GDM1 (cell line): ENCODE measurements at places on chromosomes 11 and 22.

DNA sequence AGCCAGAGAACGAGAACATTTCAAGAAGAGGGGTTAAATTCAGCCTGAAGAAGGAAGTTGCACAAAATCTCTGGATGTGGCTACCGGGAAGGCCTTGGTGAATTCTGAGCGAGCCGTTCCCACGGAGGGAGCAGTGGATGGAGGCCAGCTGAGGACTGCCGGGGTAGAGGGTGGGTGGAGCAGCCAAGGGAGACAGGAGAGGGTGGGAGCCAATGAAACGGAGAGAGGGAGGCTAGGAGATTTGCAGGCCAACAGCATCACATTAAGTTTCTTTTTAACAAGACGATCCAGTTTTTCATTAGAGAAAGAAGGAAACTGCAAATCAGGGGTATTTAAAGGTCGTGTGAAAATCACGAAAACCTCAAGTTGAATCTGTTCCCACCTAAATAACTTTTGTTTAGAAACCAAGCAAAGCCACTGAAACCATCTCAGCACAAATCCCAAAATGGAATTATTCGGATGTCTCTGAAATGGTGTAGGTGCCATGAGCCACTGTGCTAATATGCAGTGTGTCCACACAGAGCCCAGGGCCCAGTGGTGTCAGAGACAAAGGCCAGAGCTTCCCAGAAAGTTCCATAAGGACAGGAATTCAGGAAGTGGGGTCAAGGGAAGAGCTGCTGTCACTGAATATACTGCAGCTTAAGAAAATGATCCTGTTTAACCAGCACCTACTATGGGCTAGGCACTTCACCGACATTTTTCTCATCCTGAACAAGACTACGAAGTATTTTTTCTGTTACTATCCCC, 59.7 kb upstream of the SLC35C1 start:
- DNase-seq, result no peak

- peak; percentile 53 for DNase-seq
These were observed 14.4 kb downstream of the C22orf42 start for GRCh38 chr22:32144496-32145274.

DNA sequence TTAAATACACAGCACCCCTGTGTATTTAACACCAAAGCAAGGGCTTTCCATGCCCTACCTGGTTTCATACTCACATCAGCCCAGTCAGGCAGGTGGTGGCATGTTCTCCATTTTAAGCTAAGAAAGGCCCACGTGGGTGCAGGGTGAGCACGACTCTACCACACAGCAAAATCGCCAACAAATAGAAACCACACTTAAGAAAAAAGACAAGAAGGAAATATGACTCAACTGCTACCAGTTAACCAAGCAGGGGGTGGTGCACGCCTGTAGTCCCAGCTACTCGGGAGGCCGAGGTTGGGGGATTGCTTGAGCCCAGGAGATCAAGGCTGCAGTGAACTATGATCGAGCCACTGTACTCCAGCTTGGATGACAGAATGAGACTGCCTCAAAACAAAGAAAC, 35.2 kb upstream of the TFIP11 start:
- no peak for DNase-seq

DNA sequence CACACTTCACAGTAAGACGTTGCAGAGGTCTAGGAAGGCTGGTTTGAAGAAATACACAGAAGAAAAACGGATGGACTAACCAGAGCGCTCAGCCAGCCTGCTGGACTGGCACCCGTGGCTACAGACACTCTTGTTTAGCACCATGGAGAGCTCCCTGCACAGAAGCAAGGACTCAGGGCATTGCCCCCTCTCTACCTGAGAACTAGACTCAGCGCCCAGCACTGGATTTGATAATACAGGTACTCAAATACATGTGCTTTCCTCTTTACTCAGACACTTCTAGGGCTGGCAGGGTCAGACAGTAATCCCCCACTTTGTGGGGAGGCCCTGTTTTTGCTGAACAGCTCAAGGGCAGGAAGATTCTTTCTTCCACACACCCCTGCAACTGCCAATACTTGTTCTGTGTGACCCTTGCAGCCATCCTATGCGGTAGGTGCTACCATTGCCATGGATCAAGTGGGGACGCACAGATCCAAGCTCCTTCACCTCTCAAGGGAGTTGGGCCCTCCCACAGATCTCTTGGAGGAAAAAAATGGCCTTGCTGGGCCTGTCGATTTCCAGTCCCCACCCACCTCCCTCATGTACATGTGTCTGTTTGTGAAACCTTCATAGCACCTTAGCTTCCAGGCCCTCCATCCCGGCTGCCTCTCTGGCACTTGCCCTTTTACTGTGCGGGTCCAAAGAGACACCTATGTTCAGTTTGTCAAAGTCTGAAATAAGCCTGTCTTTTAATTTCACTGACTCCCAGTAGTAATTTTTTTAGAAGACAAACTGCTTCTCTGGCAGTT, 5.1 kb upstream of the P2RX6 start:
- DNase-seq, result peak; percentile 14

GRCh38 chr11:58926251-58926650, 13.0 kb upstream of the GLYATL1 start:
- no peak for DNase-seq

DNA sequence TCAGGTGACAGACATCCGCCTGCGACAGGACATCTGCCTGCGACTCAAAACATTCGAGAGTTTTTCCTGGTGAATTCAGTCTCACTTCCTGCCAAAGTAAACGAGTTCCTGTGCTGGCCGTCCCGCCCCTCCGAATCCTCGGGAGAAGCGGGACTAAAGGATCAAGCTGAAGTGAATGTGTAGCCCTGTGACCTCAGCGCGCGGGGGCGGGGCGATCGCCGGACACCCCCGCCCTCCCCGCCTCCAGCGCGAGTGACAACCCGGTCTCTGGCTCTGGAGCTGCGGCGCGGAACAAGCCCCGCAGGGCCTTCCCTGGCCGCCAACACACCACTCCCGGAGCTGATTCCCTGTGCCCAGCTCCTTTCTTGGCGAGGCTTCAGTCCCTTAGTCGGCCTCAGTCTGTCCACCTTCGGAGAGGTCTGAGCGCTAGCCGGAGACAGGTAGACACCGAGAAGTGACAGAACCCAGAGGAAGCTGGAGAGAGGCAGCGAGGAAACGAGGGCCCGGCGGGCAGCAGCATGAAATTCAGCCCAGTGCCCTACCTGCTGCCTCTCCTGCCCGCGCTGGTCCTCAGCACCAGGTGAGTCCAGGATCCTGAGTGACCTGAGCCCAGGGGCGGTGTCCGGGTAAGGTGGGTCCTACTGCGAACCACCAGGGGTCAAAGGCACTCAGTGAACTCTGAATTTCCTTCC, 766.4 kb upstream of the LUZP2 start:
- no peak for DNase-seq

DNA sequence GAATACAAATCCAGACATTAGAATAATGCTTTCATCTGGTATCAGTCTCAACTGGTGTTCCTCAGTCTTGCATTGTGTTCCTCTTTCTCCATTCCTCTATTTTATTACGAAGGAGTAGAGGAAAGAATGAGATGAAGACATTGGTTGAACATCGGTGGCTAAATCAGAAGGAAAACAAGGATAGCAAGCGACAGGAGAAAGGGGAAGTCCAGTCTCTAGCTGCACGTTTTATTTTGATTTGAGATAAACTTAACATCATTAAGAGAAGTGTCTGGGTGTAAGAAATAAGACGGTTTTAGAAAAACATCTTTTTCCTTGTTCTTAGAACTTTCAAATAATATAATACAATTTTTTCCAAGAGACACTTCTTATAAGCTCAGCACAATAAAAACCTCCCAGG, 6.2 kb downstream of the SOX6 start:
- no peak for DNase-seq

- no peak for DNase-seq
These were observed 48.7 kb upstream of the EP300 start for GRCh38 chr22:41043722-41044121.

- DNase-seq, result no peak
These were observed 128.1 kb upstream of the SPON1 start for GRCh38 chr11:13834463-13834862.

GRCh38 chr11:47541070-47541469, 11.9 kb downstream of the CELF1 start:
- no peak for DNase-seq

DNA sequence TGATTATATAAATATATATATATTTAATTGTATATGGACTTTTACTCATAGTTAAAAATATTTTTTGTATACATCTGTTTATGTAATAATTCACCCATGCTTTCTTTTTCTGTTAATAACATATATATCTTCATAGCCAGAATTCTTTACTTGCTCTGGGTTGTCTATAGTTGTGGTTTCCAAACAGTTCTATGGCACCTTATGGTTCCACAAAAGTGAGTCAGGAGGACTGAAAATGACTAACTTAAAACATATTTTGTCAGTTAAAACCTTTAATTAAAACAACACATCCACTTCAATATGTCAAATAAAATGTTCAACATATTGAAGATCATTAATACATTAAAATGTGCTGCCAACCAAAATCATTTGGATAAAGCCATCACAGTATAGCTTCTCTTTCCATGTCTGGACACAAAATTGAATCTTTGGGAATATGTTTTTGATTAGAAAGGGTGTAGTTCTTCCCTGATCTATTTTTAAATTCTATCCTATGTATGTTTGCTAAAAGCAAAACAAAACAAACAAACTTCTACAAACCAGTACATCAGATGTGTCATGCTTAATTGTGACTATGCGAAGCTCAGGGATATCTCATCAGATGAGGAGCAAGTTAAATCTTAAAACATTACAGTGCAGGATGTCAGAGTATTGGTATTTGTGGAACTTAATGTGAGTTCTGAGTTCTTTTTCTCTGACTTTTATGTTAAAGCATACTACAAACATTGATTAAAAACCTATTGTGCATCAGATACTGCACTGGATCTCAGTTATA, 1488.4 kb upstream of the TENM4 start:
- no peak for DNase-seq

DNA sequence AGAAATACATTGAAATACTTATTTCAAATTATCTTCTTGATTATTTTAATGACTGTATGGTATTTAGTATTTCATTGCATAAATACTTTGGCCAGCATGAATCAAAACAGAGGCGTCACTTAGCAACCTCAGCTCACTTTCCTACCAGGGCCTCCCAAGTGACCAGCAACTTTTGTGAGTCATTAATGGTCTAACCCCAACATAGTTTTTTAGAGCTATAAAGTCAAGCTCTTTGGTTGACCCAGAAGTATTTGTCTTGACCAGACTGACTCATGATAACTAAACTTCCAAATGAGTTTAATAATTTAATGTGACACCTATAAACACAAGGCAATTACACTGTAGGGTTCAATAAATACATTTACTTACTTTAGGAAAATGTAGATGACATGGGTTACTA, 27.9 kb upstream of the RBMXL2 start:
- no peak for DNase-seq

- no peak for DNase-seq
These were observed 801.7 kb downstream of the BRD1 start for GRCh38 chr22:49025791-49026493.

DNA sequence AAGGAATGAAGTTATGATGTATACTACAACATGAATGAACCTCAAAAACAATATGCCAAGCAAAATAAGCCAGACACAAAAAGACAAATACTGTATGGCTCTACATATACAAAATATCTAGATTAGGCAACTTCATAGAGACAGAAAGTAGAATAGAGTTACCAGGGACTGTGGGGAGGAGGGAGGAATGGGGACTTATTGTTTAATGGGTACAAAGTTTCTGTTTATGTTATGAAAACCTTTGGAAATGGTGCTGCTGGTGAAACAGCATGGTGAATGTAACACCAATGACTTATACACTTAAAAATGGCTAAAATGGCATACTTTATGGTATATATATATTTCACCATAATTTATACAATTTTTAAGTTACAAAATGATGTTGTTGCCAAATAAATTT, 4.1 kb downstream of the AQP11 start:
- DNase-seq, result no peak

- DNase-seq, result no peak
These were observed 1295.8 kb downstream of the BRD1 start for GRCh38 chr22:48531761-48532435.

DNA sequence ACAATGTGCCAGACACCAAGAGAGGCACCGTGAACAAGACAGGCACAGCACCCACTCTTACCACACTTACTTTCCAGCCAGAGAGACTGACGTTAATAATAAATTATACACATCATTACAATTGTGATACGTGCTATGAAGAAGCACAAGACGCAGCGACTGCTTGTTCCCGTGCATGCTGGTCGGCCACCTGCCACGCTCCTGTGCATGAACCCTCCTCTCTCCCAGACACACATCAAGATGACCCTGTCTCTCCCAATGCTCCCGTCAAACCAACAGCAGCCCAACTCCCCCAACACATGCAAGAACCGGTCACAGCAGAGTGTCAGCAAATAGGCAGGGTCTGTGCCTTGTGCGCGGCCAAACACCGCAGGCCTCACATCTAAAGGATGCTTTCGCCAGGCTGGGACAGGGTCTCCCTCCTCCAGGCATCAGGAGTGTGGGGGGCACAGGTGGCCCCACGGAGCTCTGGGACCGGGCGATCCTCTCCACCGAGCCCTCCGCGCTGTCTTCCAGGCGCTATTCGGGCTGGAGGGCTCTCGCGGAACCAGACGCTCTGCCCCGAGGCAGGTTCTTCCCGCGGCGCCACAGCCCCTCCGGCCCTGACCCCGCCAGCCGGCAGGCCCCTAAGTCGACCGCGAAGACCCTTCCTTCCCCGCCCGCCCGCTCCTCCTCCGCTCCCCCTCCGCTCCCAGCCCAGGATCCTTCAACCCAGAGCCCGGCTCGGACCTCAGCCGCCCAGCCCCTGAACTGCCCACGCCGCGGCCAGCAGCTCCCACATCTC, 533 bp downstream of the SERGEF start:
- DNase-seq, result no peak

- DNase-seq, result no peak
These were observed 23.8 kb downstream of the TEF start for GRCh38 chr22:41405588-41405987.

DNA sequence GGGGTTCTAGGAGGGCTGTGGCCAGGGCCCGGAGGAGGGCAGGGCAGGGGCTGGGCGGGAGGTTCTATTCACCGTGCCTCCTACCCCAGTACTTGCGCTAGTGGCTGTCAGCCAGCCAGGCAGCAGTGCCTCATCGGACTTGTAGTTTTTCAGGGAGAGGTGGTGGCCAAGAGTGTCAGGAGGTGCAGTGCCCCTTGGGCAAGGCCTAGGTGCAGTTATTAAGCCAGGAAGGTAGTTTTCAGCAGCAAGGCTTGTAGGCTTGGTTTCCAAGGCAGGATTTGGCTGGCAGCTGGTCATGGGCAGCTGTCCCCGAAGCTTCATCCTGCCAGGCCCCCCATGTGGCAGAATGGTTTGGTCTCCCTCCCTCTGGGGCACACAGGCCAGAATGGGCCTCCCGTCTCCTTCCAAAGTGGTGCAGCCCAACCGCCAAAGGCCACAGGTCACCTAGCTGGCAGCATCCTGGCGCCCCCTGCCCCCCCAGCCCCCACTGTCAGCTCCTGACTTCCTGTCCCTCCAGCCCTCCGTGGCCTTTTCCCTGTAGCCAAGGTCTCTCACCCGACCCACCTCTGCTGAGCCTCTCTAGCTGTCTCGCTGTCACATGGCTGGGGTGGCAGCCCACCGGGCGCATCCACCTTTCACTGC, 8.5 kb downstream of the CCDC88B start:
- no peak for DNase-seq
